ENCODE measurements at places on chromosomes 7 and 10. TPM values are rescaled to one million over a fixed set of nuclear protein-coding genes. Genes with fewer than 3 reads are reported as not detected.

HIBADH gene
- total RNA-seq = 42.6 TPM

DNA sequence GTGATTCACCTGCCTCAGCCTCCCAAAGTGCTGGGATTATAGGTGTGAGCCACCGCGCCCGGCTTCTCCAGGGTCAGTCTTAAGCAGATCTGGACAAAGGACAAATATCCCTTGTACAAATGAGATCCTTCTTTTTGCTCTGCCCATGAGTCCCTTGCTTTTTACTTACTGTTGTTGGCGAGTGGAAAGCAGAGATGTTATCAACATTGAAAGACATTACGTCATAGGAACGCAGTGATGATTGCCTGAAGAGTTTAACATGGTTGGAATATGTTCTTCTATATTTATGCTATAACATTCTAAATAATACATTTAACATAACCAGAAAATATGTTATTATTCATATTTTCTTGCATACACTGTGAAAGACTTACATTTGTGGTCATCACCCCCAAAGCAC, 644.3 kb upstream of the LRRN3 start:
- H3K27ac ChIP-seq = no peak overlapping the region
- H3K27me3 ChIP-seq = no peaks in the 10 kb centered on the region
- no peak for DNase-seq
- H3K36me3 ChIP-seq = no peaks in the 10 kb centered on the region
- H3K4me1 ChIP-seq = no peaks in the 10 kb centered on the region
- H3K4me3 ChIP-seq = no peak overlapping the region

GRCh38 chr7:108603656-108604306, 34.1 kb downstream of the DNAJB9 start:
- no peak overlapping the region for H3K27ac ChIP-seq
- no peaks in the 10 kb centered on the region for H3K36me3 ChIP-seq
- H3K27me3 ChIP-seq = no peaks in the 10 kb centered on the region
- DNase-seq = no peak
- H3K4me3 ChIP-seq = no peak overlapping the region

- peak overlapping the region; percentile 93 for H3K27ac ChIP-seq
- H3K4me3 ChIP-seq = peak overlapping the region; percentile 86
- peaks cover 3% of the 10 kb centered on the region for H3K27me3 ChIP-seq
- no peaks in the 10 kb centered on the region for H3K4me1 ChIP-seq
- no peaks in the 10 kb centered on the region for H3K36me3 ChIP-seq
Observed at GRCh38 chr10:88881320-88881719, 1.3 kb downstream of the STAMBPL1 start.

GRCh38 chr7:30908681-30909080, 3.0 kb upstream of the AQP1 start:
- no peak for DNase-seq
- H3K27ac ChIP-seq = no peak overlapping the region
- no peaks in the 10 kb centered on the region for H3K27me3 ChIP-seq
- H3K36me3 ChIP-seq = no peaks in the 10 kb centered on the region

GRCh38 chr7:142488036-142488633, 230.3 kb upstream of the PRSS58 start:
- no peaks in the 10 kb centered on the region for H3K36me3 ChIP-seq
- no peak for DNase-seq
- no peak overlapping the region for H3K27ac ChIP-seq
- no peaks in the 10 kb centered on the region for H3K27me3 ChIP-seq
- H3K4me3 ChIP-seq = no peak overlapping the region

GRCh38 chr7:132516042-132516840, 60.0 kb downstream of the PLXNA4 start:
- H3K36me3 ChIP-seq = no peaks in the 10 kb centered on the region
- no peak for DNase-seq
- no peak overlapping the region for H3K27ac ChIP-seq
- no peaks in the 10 kb centered on the region for H3K27me3 ChIP-seq

GRCh38 chr7:90413185-90413528, 9.9 kb downstream of the CLDN12 start:
- H3K4me3 ChIP-seq = no peak overlapping the region
- H3K4me1 ChIP-seq = peaks cover 18% of the 10 kb centered on the region
- peaks cover 13% of the 10 kb centered on the region for H3K36me3 ChIP-seq
- no peaks in the 10 kb centered on the region for H3K27me3 ChIP-seq

GRCh38 chr10:5620223-5620721, 46.1 kb downstream of the ASB13 start:
- no peaks in the 10 kb centered on the region for H3K27me3 ChIP-seq
- H3K4me1 ChIP-seq = peaks cover 5% of the 10 kb centered on the region
- no peak overlapping the region for H3K27ac ChIP-seq
- no peaks in the 10 kb centered on the region for H3K36me3 ChIP-seq
- DNase-seq = peak; percentile 51

DNA sequence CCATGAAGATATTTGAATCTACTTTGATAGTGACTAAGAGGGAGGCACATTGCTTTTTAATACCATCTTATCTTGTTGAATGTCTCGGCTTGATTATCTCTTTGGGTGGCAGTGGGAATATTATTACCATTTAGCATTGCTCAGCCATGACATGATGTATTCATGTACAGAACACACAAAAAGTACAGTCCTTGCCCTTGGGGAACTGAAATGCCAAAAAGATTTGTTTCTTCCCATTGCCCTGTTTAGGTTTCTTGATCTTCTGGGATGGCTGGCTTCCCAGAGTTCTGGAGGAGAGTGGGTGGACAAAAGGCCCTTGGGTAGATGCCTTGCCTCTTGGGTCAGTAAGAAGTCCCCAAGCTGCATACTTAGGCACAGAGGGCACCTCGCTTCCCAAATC, 23.8 kb downstream of the SUFU start:
- H3K27me3 ChIP-seq = no peaks in the 10 kb centered on the region
- no peak overlapping the region for H3K4me3 ChIP-seq
- H3K4me1 ChIP-seq = peaks cover 8% of the 10 kb centered on the region
- no peaks in the 10 kb centered on the region for H3K36me3 ChIP-seq

GRCh38 chr10:71865561-71866041, 14.6 kb upstream of the PSAP start:
- no peak overlapping the region for H3K4me3 ChIP-seq
- no peaks in the 10 kb centered on the region for H3K27me3 ChIP-seq
- peaks cover 9% of the 10 kb centered on the region for H3K4me1 ChIP-seq
- H3K36me3 ChIP-seq = no peaks in the 10 kb centered on the region
- peak; percentile 31 for DNase-seq

DNA sequence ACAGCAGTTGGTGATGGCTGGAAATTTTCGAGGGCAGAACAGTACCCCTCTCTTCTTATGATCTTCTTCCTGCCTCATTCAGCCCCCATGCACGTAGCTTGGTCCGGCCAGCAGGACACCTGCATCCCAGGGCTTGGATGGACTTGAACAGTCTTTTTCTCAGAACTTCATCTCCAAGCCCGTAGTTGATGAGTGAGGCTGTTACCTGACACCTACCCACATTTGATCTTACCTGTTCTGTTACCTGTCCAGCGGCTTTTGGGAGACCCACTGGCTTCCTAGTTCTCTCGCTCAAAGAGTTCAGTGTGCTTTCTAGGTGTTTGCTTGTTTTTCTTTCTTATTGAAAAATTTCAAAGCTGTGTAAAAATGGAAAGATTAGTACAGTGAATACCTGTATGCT, 212.2 kb downstream of the CUX1 start:
- no peaks in the 10 kb centered on the region for H3K27me3 ChIP-seq
- no peaks in the 10 kb centered on the region for H3K4me1 ChIP-seq
- DNase-seq = no peak
- H3K4me3 ChIP-seq = no peak overlapping the region

DNA sequence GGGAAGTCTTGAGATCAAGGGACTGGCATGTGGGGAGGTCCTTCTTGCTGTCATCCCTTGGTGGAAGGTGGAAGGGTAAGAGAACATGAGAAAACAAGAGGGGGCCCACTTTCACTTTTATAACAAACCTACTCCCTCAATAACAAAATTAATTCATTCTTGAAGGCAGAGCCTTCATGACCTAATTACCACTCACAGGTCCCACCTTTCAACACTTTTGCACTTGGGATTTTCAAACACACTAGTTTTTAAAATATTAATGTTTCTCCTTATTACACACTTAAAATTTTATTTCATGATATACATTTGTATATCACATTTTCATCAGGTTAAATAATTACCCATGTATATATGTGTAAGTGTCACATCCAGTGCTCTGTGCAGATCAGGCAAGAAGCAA, 2.0 kb downstream of the ST7 start:
- H3K36me3 ChIP-seq = no peaks in the 10 kb centered on the region
- peak overlapping the region; percentile 92 for H3K4me3 ChIP-seq
- DNase-seq = no peak
- H3K4me1 ChIP-seq = peaks cover 7% of the 10 kb centered on the region
- peak overlapping the region; percentile 95 for H3K27ac ChIP-seq

- no peaks in the 10 kb centered on the region for H3K27me3 ChIP-seq
- no peak for DNase-seq
- H3K36me3 ChIP-seq = no peaks in the 10 kb centered on the region
- no peaks in the 10 kb centered on the region for H3K4me1 ChIP-seq
- no peak overlapping the region for H3K27ac ChIP-seq
Observed at GRCh38 chr10:10394933-10395658, 622.6 kb upstream of the CELF2 start.

DNA sequence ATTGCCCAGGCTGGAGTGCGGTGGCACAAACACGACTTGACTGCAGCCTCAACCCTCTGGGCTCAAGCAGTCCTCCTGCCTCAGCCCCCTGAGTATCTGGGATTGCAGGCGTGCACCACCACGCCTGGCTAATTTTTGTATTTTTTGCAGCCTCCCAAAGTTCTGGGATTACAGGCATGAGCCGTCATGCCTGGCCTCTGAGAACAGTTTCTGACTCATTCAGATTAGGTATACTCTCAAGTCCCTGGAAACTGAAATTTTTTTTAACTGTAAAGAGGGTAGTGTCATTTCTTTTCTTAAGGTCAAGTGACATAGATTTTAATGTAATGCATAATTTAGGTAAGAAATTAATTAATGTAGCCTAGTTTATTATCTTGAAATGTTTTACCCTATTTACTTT, 104.7 kb downstream of the SEPTIN7 start:
- no peaks in the 10 kb centered on the region for H3K36me3 ChIP-seq
- H3K27me3 ChIP-seq = no peaks in the 10 kb centered on the region
- DNase-seq = no peak
- H3K27ac ChIP-seq = no peak overlapping the region
- H3K4me1 ChIP-seq = no peaks in the 10 kb centered on the region

- no peaks in the 10 kb centered on the region for H3K36me3 ChIP-seq
- no peak overlapping the region for H3K27ac ChIP-seq
- no peaks in the 10 kb centered on the region for H3K4me1 ChIP-seq
- H3K27me3 ChIP-seq = no peaks in the 10 kb centered on the region
Observed at GRCh38 chr7:156230576-156230975, 410.0 kb upstream of the RNF32 start.

- no peak overlapping the region for H3K27ac ChIP-seq
- H3K36me3 ChIP-seq = no peaks in the 10 kb centered on the region
- no peak for DNase-seq
- no peak overlapping the region for H3K4me3 ChIP-seq
- no peaks in the 10 kb centered on the region for H3K27me3 ChIP-seq
Observed at GRCh38 chr7:135383525-135384175, 126.3 kb downstream of the CNOT4 start.

GRCh38 chr7:50404392-50404791, 45.8 kb downstream of the FIGNL1 start:
- no peak for DNase-seq
- H3K36me3 ChIP-seq = no peaks in the 10 kb centered on the region
- H3K4me1 ChIP-seq = no peaks in the 10 kb centered on the region
- peaks cover 9% of the 10 kb centered on the region for H3K27me3 ChIP-seq
- H3K4me3 ChIP-seq = no peak overlapping the region
- H3K27ac ChIP-seq = no peak overlapping the region

DNA sequence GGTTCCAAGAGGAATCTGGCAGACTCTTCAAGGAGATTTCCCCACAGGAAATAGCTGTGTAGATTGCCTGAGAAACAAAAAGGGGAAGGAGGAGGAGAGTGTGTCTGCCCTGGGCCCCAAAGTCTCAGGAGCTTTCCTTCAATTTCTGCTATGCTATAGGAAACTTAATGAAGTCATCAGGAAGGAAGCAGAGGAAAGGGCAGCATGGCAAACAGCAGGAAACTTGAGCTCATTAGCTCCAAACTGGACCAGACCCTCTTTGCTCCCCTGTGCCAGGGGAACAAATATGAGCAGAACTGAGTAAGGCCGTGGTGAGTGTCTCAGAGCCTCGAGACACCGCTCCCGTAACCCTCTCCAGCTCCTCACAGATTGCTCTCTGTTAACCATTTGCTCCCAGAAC, 4.8 kb upstream of the KCNIP2 start:
- no peak overlapping the region for H3K27ac ChIP-seq
- DNase-seq = no peak
- H3K27me3 ChIP-seq = no peaks in the 10 kb centered on the region
- no peaks in the 10 kb centered on the region for H3K4me1 ChIP-seq

Measured in kidney (tissue), 22 donors.